ENCODE measurements at places on chromosomes 3 and 15. TPM values are rescaled to one million over a fixed set of nuclear protein-coding genes. Genes with fewer than 3 reads are reported as not detected.

GRCh38 chr15:41333026-41333562 is 413 bp downstream of the NUSAP1 start:
- no peaks in the 10 kb centered on the region for H3K27me3 ChIP-seq
- H3K4me3 ChIP-seq: peak overlapping the region; percentile 91
- H3K36me3 ChIP-seq: peaks cover 34% of the 10 kb centered on the region
- DNase-seq: no peak

DNA sequence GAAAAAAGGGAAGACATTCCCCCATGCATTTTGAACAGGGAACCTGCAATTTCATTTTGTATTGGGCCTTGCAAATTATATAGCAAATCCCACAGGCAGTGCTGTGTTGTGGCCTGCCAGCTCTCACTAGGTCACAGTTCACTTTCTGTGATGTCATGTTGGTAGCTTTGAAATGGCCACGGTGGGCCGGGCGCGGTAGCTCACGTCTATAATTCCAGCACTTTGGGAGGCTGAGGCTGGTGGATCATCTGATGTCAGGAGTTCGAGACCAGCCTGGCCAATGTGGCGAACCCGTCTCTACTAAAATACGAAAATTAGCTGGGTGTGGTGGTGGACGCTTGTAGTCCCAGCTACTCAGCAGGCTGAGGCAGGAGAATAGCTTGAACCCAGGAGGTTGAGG is 27.0 kb upstream of the C15orf39 start:
- no peak overlapping the region for H3K27ac ChIP-seq
- H3K27me3 ChIP-seq: peaks cover 20% of the 10 kb centered on the region
- no peak for DNase-seq
- H3K36me3 ChIP-seq: no peaks in the 10 kb centered on the region

GRCh38 chr3:48137425-48137999 is 50.7 kb downstream of the CDC25A start:
- H3K27me3 ChIP-seq: no peaks in the 10 kb centered on the region
- no peak for DNase-seq
- no peak overlapping the region for H3K4me3 ChIP-seq
- H3K36me3 ChIP-seq: no peaks in the 10 kb centered on the region
- H3K27ac ChIP-seq: no peak overlapping the region

GRCh38 chr3:149273096-149273751 is 51.6 kb upstream of the CP start:
- H3K27ac ChIP-seq: no peak overlapping the region
- H3K4me3 ChIP-seq: no peak overlapping the region
- H3K27me3 ChIP-seq: no peaks in the 10 kb centered on the region

GRCh38 chr3:52887166-52887565 is 10.2 kb downstream of the STIMATE start:
- DNase-seq: no peak
- peaks cover 4% of the 10 kb centered on the region for H3K36me3 ChIP-seq
- H3K27me3 ChIP-seq: no peaks in the 10 kb centered on the region
- no peak overlapping the region for H3K4me3 ChIP-seq
- H3K4me1 ChIP-seq: peaks cover 25% of the 10 kb centered on the region
- no peak overlapping the region for H3K27ac ChIP-seq

NTRK3 gene
- total RNA-seq: 0.88 TPM

- H3K4me1 ChIP-seq: no peaks in the 10 kb centered on the region
- H3K36me3 ChIP-seq: no peaks in the 10 kb centered on the region
- DNase-seq: no peak
- H3K27ac ChIP-seq: no peak overlapping the region
- H3K4me3 ChIP-seq: no peak overlapping the region
These were observed 572.0 kb upstream of the NR2F2 start for GRCh38 chr15:95758451-95758850.

DNA sequence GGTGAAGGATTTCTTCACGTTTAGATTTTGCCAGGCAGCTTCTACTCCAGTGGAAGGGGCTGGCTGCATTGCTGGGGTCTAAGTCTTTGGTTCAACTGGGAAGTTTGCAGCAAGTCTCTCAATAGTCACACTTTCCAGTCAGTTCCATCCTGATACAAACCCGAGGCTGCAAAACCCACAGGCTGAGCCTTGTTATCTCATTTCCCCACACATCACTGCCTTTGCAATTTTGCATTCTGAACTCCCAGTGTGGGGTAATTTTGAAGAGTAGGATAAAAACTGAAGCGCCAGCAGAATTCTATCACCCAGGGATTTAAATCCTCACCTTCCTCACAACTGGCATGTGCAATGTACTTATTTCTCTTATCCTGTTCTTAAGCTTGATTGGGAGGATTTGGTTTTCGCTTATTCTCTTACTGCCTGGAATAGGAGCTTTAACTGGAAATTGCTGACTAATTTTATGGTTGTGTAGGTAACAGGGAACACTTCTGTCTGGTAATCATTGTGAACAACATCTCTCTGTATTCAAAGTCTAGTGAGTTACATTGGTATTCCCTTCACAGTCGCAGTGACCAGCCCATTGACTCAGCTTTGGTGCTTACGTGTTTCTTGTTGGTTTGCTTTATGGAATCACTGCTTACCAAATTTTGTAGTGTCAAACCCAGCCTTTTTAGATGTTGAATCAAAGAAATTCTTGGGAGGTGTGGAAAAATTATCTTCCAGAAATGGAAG is 142.0 kb upstream of the TOPAZ1 start:
- peaks cover 41% of the 10 kb centered on the region for H3K27me3 ChIP-seq
- H3K4me3 ChIP-seq: no peak overlapping the region
- H3K36me3 ChIP-seq: no peaks in the 10 kb centered on the region
- peaks cover 3% of the 10 kb centered on the region for H3K4me1 ChIP-seq

NGLY1 gene
- 86.1 TPM for total RNA-seq

ITIH1 gene
- total RNA-seq: not detected

DNA sequence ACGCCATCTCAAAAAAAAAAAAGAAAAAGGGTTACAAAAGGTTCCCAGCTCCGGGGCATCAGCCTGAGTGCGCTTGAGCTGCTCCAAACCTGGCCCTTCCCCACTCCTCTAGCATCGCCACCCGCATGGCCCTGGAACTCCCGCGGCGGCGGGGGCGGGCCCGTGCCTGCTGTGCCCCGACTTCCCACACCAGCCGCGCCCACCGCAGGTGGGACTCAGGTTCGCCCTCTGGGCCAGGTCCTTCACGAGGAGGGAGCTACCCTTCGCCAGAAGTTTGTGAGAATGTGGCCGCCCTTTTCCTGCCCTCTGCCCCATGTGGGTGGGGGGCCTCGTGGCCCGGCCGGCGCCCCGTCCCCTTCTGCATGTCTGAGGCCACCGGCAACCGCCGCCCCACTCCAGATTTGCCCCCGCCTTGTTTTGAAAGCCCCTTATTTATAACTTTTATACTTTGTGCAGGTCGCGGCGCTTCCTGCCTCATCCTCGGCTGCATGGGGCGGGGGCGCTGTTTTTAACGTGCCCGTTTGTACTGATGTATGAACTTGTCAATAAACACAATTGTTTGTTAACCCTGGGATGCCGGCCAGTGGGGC is 507 bp upstream of the JMJD7 start:
- no peaks in the 10 kb centered on the region for H3K27me3 ChIP-seq
- peak; percentile 43 for DNase-seq
- H3K27ac ChIP-seq: peak overlapping the region; percentile 69
- peaks cover 33% of the 10 kb centered on the region for H3K4me1 ChIP-seq
- peak overlapping the region; percentile 80 for H3K4me3 ChIP-seq

PLA2G4D gene
- total RNA-seq: not detected

- H3K4me1 ChIP-seq: peaks cover 45% of the 10 kb centered on the region
- H3K27me3 ChIP-seq: no peaks in the 10 kb centered on the region
- H3K27ac ChIP-seq: peak overlapping the region; percentile 98
- peak overlapping the region; percentile 92 for H3K4me3 ChIP-seq
- peak; percentile 28 for DNase-seq
- H3K36me3 ChIP-seq: peaks cover 36% of the 10 kb centered on the region
These were observed 589 bp downstream of the ANAPC13 start for GRCh38 chr3:134485075-134485717.

Measured in activated CD4-positive, alpha-beta T cell treated with anti-CD3 and anti-CD28 coated beads for 36 hours (primary cell).